ENCODE measurements at places on chromosomes 6 and 20. TPM values are rescaled to one million over a fixed set of nuclear protein-coding genes. Genes with fewer than 3 reads are reported as not detected.

DNA sequence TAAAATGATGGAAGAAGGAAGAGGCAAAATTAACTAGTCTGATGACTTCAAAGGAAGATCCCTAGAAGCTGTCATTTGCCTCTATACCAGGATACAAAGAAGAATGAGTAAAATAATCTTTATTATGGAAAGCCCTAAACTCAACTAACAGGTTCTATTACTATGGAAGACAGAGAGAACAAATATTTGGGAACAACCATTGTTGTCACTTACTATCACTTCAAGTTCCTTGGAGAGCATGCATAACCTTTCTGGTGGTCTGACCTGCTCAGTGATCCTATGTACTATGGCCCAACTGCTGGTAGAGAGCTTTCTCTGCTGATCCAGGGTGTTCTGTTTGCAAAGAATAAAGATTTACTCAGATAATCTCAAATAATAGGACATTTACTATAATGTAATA, 62.8 kb upstream of the TASP1 start:
- no peak overlapping the region for H3K27ac ChIP-seq
- H3K4me1 ChIP-seq = no peaks in the 10 kb centered on the region
- H3K4me3 ChIP-seq = no peak overlapping the region
- H3K36me3 ChIP-seq = no peaks in the 10 kb centered on the region

- H3K27ac ChIP-seq = peak overlapping the region; percentile 85
- no peaks in the 10 kb centered on the region for H3K27me3 ChIP-seq
- H3K36me3 ChIP-seq = no peaks in the 10 kb centered on the region
- peak; percentile 25 for DNase-seq
These were observed 2.7 kb upstream of the MICA start for GRCh38 chr6:31400467-31401289.

DNA sequence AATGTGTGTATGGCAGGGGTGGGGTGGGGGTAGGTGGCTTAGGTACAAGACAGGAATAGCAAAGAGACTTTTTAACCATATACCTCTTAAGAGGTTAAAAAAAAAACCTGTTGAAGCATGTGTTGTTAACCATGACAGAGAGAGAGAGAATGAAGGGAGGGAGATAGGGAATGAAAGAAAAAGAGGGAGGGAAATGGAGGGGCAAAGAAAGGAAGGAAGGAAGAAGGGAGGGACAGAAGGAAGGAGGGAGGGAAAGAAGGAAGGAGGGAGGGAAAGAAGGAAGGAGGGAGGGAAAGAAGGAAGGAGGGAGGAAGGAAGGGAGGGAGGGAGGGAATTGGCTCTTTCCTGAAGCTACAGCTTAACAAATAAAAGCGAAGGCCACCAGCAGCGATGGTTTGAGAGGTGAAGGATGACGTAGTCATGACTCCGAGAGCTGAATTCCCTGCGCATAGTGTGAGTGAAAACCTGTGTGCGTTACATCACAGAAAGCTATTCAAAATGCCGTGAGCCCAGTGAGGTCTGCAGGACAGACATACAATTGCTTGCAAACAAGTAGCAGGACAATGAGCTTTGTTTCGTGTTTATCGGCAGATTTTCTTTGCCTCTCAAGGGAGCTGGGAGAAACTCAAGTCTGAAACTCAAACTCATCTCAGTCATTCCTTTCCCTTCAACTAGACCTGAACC, 88.6 kb upstream of the NEDD9 start:
- H3K27ac ChIP-seq = peak overlapping the region; percentile 5
- no peaks in the 10 kb centered on the region for H3K27me3 ChIP-seq
- peak; percentile 27 for DNase-seq
- no peaks in the 10 kb centered on the region for H3K36me3 ChIP-seq
- no peak overlapping the region for H3K4me3 ChIP-seq

BPIFB4 gene
- total RNA-seq = not detected

DNA sequence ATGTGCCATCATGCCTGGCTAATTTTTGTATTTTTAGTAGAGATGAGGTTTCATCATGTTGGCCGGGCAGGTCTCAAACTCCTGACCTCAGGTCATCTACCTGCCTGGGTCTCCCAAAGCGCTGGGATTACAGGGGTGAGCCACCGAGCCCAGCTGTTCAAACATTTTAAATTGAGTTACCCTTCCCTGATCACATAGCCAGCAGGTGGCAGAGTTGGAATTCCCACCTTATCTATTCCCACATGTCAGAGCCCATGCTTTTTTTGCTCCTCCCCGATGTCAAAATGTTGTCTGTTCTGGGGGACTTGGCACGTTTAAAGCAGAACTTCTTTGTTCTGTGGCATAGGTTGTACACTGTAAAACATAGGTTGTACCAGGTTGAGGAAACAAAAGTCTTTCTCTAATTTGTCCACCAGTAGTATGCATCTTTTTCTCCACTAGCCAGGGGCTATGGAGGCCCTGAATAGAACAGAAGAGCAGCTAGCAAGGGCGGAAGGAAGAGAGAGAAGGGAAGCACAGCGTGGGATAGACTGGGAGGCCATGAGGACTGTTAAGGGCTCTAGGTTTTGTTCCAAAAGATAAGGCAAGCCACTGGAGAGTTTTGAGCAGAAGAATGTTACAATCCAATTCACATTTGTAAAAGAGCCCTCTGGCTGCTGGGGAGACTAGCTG, 7.3 kb upstream of the LBP start:
- H3K4me3 ChIP-seq = no peak overlapping the region
- H3K36me3 ChIP-seq = no peaks in the 10 kb centered on the region
- H3K4me1 ChIP-seq = no peaks in the 10 kb centered on the region
- H3K27ac ChIP-seq = no peak overlapping the region
- DNase-seq = no peak

CST4 gene
- not detected for total RNA-seq

NKX2-4 gene
- total RNA-seq = not detected

DNA sequence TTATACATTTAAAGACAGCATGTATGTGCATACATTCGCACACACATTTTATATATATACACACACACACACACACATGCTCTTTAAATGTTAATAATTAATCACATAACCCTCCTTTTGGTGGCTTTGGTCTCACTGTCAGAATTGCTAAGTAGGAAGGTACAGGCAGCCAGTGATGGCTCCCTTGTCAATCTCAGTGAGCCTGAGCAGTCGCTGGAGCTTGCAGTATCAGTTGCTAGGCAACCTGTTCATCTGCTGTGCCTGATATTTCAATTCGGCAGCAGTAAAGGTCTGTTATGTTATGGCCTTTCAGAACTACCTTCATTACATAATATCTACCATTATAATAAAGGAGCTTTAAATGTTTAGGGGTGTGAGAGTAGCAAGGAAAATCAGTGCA, 374.3 kb downstream of the LMBRD1 start:
- no peaks in the 10 kb centered on the region for H3K4me1 ChIP-seq
- H3K27ac ChIP-seq = no peak overlapping the region
- H3K27me3 ChIP-seq = no peaks in the 10 kb centered on the region
- no peak for DNase-seq
- no peak overlapping the region for H3K4me3 ChIP-seq

GSTA4 gene
- total RNA-seq = 10.9 TPM

DNA sequence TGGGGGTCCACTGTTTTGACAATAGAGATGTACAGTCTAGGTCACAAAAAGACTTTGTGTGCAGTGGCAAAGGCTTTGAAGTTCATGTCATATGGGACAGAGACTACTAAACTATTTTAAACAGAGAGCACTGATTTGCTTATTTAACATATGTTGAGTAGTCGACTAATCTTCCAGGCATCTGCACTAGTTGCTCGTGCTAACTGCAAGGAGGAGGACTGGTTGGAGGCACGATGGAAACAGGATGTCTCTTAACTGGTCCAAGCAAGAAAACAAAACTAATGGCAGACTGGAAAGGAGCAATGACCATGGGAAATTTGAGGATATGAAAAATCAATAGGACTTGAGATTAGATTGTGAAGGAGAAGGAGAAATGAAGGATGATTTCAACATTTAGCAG, 28.5 kb upstream of the ERVFRD-1 start:
- no peak overlapping the region for H3K27ac ChIP-seq
- no peaks in the 10 kb centered on the region for H3K27me3 ChIP-seq
- no peak for DNase-seq

DNA sequence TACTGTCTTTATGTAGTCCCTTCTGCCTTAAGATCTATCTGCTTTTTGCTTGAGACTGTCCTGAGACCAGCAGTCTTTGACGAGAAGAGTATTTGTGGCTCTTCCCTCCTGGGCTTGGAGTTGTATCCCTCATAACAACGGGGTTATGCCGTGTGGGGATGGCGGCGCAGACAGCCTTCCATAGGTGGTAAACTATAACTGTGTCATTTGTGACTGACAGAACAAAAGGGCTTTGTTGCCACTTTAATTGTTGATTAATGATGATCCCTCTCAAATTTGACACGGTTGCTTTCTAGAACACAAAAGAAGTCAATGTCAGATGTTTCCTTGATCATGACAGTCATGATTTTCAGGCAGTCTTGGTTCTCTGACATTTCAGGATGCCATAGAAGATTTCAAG, 196.6 kb downstream of the JARID2 start:
- no peaks in the 10 kb centered on the region for H3K36me3 ChIP-seq
- H3K4me3 ChIP-seq = no peak overlapping the region
- H3K4me1 ChIP-seq = peaks cover 33% of the 10 kb centered on the region
- no peak overlapping the region for H3K27ac ChIP-seq
- no peaks in the 10 kb centered on the region for H3K27me3 ChIP-seq
- DNase-seq = no peak

DNA sequence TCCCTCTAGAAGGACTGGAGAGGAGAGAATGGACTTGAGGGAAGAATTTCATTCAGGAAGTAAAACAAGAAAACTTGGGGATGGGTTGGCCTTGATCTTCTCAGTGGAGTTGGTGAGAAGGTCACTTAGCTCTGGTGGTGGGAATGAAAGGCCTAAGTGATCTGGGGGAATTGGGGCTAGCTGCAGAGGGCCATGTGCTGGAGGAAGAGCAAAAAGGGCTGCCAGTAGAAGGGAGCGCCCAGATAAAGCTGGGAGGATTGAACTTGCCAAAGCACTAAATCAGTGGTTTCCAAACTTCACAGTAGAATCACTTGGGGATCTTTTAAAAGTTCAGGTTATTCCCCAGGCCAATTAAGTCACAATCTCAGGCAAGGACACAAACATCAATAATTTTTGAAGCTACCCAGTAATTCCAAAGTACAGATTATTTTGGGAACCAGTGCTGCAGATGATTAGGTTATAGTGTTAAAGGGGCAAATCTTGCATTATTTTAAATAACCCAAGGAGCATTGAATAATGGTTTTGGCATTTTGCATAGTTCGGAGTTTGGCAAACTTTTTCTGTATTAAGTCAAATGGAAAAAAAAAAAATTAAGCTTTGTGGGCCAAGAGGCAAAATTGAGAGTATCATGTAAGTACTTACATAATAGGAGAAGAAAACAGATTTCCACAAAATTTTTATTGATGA, 36.5 kb upstream of the RFPL4B start:
- H3K27ac ChIP-seq = no peak overlapping the region
- no peaks in the 10 kb centered on the region for H3K36me3 ChIP-seq
- no peaks in the 10 kb centered on the region for H3K27me3 ChIP-seq
- no peaks in the 10 kb centered on the region for H3K4me1 ChIP-seq

B4GALT5 gene
- total RNA-seq = 39.1 TPM

VGLL2 gene
- 1.7 TPM for total RNA-seq

CRISP2 gene
- total RNA-seq = not detected

MYT1 gene
- not detected for total RNA-seq

DNA sequence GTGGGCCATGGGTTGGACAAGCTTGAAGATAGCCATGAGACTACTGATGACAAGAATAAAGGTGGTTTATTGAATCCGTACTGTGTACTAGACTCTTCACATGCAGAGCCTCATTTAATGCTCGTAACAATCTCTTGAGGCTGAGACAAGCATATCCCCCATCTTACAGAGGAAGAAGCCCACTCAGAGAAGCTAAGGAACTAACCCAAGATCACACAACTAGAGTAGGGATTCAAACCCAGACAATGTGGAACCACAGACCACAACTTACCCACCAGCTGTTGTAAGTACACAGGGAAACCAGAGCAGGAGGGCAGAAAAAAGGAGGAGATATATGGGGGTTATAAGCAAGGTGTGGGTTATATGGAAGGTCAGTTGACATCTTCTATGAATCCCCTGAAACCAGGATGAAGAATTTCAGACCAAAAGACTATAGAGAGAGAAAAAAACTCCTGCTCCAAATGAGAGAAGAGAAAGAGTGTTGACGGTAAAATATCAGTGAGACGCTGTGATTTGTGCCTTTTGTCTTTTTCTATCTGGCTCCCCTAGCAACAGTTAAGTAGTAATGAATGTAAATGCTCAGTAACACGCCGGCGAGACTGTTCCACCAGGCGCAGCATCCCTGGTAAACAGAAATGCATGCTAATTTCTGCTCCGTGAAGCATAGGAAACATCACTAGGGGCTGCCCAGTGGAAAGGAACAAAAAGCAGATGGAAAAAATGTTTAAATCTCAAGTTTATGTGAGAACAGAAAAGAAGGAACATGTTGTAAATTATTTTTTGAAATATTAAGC, 80.1 kb upstream of the SLC22A16 start:
- H3K27me3 ChIP-seq = no peaks in the 10 kb centered on the region
- DNase-seq = no peak
- H3K36me3 ChIP-seq = no peaks in the 10 kb centered on the region
